ENCODE measurements at places on chromosomes 13 and 19. TPM values are rescaled to one million over a fixed set of nuclear protein-coding genes. Genes with fewer than 3 reads are reported as not detected.

The TNFSF9 gene
- total RNA-seq = 1.7 TPM

The KLK1 gene
- total RNA-seq = not detected

The NLRP5 gene
- total RNA-seq = not detected

The MYPOP gene
- 2.4 TPM for total RNA-seq

The ZNF221 gene
- 8.7 TPM for total RNA-seq

The ZNF260 gene
- total RNA-seq = 9.0 TPM

The PPM1N gene
- total RNA-seq = 0.99 TPM

The APOC1 gene
- total RNA-seq = 1.7 TPM

DNA sequence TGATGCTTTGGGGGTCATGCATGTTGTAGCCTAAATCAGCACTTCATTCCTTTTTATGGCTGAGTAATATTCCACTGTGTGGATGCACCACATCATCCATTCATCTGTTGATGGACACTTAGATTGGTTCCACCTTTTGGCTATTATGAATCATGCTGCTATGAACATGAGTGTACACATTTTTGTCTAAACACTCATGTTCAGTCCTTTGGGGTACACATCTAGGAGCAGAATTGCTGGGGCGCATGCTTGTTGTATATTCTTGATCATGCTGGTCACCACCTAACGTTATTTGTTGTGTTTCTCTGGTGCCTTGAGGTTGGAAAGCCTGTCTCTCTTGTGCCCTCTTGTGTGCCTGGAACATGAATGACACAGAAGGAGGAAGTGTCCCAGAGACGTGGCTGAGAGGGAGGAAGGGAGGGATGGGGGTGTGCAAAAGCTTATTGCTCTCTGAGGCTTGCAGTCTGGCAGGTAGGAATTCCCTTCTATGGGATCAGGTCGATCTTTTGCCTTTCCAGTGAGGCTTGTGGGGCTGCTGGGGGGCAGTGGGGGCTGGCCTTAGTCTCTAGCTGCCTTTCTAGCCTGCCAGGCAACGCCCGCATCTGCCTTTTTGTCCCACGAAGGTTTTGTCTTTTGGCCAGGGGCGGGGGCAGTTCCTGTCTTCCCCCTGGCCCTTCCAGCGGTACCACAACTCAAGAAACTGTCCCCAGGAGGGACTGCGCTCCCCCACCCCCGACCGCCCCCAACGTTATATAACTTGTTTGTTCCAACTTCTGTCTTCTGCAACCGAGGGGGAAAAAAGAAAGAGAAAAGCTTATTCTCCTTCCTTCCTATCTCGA, 7.6 kb downstream of the KLHL26 start:
- no peak for DNase-seq

GRCh38 chr19:3479834-3480215, 500 bp downstream of the SMIM24 start:
- DNase-seq = no peak

GRCh38 chr19:44582581-44583265, 30.6 kb upstream of the IGSF23 start:
- DNase-seq = peak; percentile 32

DNA sequence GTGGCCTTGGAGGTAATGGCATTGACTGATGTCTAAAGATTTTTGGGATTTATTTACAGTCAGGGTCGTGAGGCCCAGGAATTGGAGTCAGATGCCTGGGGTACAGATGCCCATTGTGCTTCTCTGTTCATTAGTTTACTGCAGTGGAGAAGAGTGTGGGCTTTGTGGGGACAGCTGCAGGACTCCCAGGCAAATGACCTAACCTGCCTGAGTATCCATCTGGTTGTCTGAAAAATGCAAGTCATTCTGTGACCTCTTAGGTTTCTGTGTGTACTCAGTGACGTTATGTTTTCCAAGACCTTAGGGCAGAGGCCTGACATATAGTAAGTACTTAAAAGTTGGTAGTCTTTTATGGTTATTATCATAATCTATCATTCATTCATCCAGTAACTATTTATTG, 60.5 kb downstream of the SPATA13 start:
- no peak for DNase-seq

GRCh38 chr13:111247552-111247951, 72.9 kb upstream of the TEX29 start:
- DNase-seq = no peak

GRCh38 chr13:37608750-37609339, 10.3 kb upstream of the POSTN start:
- no peak for DNase-seq

- no peak for DNase-seq
Measured at GRCh38 chr13:32443111-32443510, 15.2 kb upstream of the N4BP2L1 start.

DNA sequence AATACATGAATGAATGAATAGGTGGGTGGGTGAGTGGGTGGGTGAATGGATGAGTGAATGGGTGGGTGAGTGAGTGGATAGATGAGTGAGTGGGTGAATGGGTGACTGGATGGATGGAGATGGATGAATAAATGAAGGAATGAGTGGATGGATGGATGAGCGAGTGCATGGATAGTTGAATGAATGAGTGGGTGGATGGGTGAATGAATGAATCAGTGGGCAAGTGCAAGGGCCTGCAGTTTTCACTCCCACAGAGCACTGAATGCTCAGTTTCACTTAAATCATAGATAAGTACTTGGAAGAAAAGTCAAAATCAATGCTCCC, 12.4 kb downstream of the GAS6 start:
- no peak for DNase-seq
